Thymus (tissue), 14 donors: ENCODE measurements at places on chromosomes 3 and 15. TPM values are rescaled to one million over a fixed set of nuclear protein-coding genes. Genes with fewer than 3 reads are reported as not detected.

DNA sequence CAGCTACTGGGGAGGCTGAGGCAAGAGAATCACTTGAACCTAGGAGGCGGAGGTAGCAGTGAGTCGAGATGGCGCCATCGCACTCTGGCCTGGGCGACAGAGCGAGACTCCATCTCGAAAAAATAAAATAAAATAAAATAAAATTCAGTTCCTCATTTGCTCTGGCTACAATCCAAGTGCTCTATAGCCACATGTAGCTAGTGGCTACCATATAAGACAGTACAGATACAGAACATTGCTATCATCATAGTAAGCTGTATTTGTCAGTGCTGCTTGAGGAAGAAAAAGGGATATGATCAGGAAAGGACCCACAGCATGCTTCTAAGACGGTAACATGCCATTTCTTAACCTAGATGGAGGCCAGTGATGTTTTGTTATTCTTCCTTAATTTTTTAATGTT, 88.7 kb upstream of the CDAN1 start:
- no peak overlapping the region for H3K4me3 ChIP-seq
- H3K36me3 ChIP-seq: no peaks in the 10 kb centered on the region
- DNase-seq: no peak
- H3K27ac ChIP-seq: no peak overlapping the region

DNA sequence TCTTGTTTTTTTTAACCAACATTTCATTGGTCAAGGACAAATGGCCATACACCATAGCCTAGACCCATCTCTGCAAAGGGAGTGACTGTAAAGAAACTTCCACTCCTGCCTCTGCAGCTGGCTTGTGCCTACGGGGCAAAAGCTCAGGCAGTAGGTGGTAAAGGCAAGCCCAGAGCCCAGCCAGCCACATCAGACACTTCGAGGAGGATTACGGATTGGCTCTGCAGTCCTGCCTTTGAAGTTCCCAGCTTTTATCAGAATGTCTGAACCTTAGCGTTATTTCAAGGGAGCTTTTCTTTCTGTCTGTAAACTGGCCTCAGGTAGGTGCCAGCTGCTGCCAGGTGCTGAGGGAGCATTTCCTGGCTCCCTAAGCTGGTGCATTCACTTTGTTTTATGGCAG, 15.6 kb downstream of the ZNF710 start:
- no peak overlapping the region for H3K4me3 ChIP-seq
- no peaks in the 10 kb centered on the region for H3K27me3 ChIP-seq
- peaks cover 3% of the 10 kb centered on the region for H3K36me3 ChIP-seq
- H3K4me1 ChIP-seq: peaks cover 18% of the 10 kb centered on the region
- DNase-seq: no peak

The NR2F2 gene
- total RNA-seq: 2.0 TPM

DNA sequence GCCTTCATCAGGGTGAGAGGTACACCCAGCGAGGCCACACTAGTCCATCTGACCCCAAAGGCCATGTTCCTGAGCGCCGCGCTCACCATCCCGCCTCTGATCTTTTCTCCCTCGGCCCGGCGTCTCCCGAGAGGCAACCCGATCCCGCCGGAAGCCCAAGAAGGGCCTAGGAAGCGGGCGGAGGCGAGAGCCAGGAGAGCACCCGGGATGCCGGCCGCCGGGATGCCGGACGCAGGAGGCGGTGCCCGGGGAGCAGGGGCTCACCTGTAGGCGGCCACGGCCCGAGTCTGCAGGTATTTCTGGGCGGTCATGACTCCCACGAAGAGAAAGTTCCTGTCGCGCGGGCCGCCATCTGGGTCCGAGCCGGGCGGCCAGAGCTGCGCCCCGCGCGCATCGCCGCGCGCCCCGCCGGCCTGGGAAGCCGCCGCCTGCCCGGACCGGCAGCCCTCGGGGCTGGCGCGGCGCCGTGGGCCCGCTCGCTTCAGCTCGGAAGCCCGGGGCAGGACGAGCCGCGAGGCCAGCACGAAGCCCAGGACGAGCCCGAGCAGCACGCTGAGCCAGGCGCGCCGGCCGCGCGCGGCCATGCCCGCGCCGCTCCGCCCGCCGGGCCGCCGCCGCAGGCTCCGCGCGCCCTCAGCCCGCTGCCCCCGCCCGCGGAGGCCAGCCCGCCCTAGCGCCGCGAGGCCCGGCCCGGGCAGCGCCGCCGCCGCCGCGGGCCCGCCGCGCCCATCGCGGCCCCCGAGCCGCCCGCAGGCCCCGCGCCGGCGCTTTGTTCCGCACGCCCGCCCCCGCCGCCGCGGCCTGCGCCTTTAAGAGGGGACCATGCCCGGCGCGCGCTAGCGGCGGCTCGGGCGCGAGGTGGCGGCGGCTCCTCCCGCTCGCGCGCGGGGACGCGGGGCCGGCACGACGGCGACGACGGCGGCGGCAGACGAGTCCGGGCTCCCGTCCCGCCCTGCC, 697 bp downstream of the CHSY1 start:
- H3K36me3 ChIP-seq: no peaks in the 10 kb centered on the region
- no peak for DNase-seq
- peaks cover 6% of the 10 kb centered on the region for H3K4me1 ChIP-seq
- peak overlapping the region; percentile 57 for H3K4me3 ChIP-seq
- peaks cover 27% of the 10 kb centered on the region for H3K27me3 ChIP-seq

- H3K27me3 ChIP-seq: no peaks in the 10 kb centered on the region
- no peaks in the 10 kb centered on the region for H3K36me3 ChIP-seq
- H3K4me1 ChIP-seq: peaks cover 8% of the 10 kb centered on the region
- no peak for DNase-seq
- no peak overlapping the region for H3K27ac ChIP-seq
Observed at GRCh38 chr15:85000189-85000864, 18.7 kb downstream of the PDE8A start.

GRCh38 chr3:127775398-127776109, 46.8 kb downstream of the MGLL start:
- H3K4me1 ChIP-seq: peaks cover 46% of the 10 kb centered on the region
- H3K27me3 ChIP-seq: no peaks in the 10 kb centered on the region
- no peaks in the 10 kb centered on the region for H3K36me3 ChIP-seq
- no peak overlapping the region for H3K4me3 ChIP-seq
- H3K27ac ChIP-seq: peak overlapping the region; percentile 53
- DNase-seq: no peak

GRCh38 chr15:89792106-89792805, 16.1 kb downstream of the MESP2 start:
- no peaks in the 10 kb centered on the region for H3K4me1 ChIP-seq
- H3K4me3 ChIP-seq: no peak overlapping the region
- no peak for DNase-seq
- H3K27me3 ChIP-seq: no peaks in the 10 kb centered on the region
- no peak overlapping the region for H3K27ac ChIP-seq

GRCh38 chr3:184260724-184261269, 556 bp downstream of the CAMK2N2 start:
- no peaks in the 10 kb centered on the region for H3K36me3 ChIP-seq
- H3K27me3 ChIP-seq: peaks cover 55% of the 10 kb centered on the region
- H3K4me1 ChIP-seq: no peaks in the 10 kb centered on the region
- DNase-seq: no peak
- no peak overlapping the region for H3K27ac ChIP-seq

The PLA2G4E gene
- 0.05 TPM for total RNA-seq

DNA sequence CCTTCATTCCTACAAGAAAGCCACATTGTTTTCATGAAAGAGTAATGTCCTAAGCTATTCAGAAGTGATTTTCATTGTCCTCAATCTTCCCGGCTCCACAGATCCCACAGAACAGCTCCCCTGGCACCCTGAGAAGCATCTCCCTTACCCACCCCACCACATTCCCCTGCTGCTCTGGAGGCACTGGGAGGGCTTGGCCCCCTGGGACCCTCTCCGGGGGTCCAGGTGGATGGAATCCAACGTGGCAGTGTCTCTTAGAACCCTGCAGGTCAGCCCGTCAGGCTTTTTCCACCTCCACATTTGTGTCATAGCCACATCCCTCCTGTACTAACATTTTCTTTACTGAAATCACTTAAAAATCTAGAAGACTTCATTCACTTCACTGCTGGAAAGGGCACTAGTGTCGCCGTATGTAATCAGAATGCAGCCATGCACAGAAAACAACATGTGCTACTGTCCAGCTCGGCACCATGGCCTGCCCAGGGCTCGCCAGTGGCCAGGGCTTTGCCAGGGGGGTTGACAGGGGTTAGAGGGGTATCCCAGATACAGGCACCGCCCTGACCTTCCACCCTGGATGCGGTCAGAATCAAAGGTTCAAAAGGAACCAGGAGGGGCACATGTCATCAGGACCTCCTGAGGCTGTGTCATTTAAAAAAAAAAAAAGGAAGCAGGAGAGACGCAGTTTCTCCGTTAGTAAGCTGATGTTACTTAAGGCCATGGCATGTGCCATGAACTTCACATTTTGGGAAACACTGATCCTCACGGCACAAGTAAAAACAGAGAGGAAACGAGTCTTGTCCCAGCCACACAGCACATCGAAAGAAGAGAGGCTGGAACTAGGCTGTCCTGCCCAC, 106.3 kb downstream of the LSM3 start:
- no peak overlapping the region for H3K4me3 ChIP-seq
- no peaks in the 10 kb centered on the region for H3K36me3 ChIP-seq
- H3K27me3 ChIP-seq: no peaks in the 10 kb centered on the region
- peaks cover 15% of the 10 kb centered on the region for H3K4me1 ChIP-seq
- DNase-seq: no peak
- H3K27ac ChIP-seq: no peak overlapping the region

DNA sequence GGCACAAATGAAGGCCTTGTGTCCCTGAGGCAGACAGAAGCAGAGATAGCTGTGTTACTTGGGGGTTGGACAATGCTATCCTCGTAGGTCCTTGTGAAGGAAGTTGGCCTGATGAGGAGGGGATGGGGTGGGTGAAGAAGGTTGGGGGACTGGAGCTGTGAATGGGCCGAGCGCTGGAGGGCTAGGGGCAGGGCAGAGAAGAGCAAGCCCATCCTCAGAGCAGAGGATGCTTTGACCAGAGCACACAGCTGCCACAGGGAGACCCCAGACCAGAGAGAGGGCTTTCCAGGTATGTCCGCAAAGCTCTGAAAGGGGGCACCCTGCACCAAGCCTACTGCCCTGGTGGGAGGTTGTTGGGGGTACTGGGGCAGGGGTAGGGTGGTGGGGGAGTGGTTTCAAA, 5.7 kb upstream of the TBC1D2B start:
- H3K36me3 ChIP-seq: no peaks in the 10 kb centered on the region
- no peak overlapping the region for H3K27ac ChIP-seq
- no peaks in the 10 kb centered on the region for H3K4me1 ChIP-seq

GRCh38 chr3:73563896-73564582, 60.7 kb downstream of the PDZRN3 start:
- no peak for DNase-seq
- H3K36me3 ChIP-seq: no peaks in the 10 kb centered on the region
- no peaks in the 10 kb centered on the region for H3K27me3 ChIP-seq
- H3K27ac ChIP-seq: no peak overlapping the region

DNA sequence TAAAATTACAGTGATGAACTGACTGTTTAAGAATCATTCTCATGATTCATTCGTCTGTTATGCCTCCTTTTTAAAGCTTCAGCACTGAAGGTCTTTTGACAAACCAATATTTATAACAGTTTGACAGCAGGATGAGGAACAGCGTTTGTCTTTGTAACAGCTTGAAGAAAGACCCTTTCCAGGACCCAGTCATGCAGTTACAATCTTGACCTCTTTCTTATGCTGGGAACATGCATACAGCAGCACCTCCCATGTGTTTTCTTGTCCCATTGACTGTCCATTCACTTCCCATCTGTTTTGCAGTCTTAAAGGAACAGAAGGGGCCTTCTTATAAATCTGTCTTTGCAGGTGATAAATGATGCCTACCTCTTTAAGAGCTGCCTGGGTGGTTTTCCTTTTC, 87.2 kb downstream of the OPA1 start:
- no peaks in the 10 kb centered on the region for H3K27me3 ChIP-seq
- no peak overlapping the region for H3K4me3 ChIP-seq
- H3K27ac ChIP-seq: no peak overlapping the region
- DNase-seq: no peak
- H3K4me1 ChIP-seq: no peaks in the 10 kb centered on the region
